Stimulated activated CD4-positive, alpha-beta T cell treated with anti-CD3 and anti-CD28 coated beads, Interleukin-2, amount 100 ng/mL, for 4 hours (primary cell): ENCODE measurements at places on chromosomes 5 and 9.
A peak's percentile ranks its signal among the peaks of the same experiment; 100 is the strongest.

DNA sequence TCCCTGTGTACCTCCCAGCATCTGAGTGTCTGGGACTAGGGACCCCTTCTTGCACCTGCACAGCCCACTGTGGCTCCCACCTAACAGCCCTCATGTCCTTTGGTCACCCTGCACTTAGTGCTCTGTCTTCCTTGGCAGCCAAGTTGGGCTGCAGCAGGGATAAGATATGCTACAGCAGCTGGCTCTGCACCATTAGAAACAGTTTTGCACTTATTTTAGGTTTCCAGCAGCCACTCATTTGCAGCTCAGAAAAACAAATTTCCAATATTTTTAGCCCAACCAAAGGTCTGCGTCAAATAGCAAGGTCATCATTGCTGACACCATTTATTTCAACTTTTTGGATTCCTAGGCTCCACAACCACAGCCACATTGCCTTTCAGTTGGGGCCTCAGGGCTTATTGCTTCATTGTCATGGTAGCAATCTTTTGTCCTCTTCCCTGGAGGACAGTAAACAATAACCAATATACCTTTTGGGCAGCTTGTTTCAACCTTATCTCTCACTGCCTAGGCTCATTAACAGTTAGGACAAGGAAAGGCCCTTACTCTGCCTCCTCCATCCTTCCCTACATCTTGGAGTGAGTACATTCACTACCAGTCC is 263.9 kb downstream of the COX7C start:
- no peak for DNase-seq

GRCh38 chr5:57416278-57416994 is 66.2 kb downstream of the ACTBL2 start:
- DNase-seq, result no peak

- no peak for DNase-seq
Observed at GRCh38 chr9:71368157-71368556, 246.7 kb upstream of the TRPM3 start.

GRCh38 chr9:5364294-5365024 is 24.8 kb upstream of the RLN1 start:
- DNase-seq, result no peak

- no peak for DNase-seq
Observed at GRCh38 chr9:122226142-122226757, 2.5 kb downstream of the LHX6 start.

DNA sequence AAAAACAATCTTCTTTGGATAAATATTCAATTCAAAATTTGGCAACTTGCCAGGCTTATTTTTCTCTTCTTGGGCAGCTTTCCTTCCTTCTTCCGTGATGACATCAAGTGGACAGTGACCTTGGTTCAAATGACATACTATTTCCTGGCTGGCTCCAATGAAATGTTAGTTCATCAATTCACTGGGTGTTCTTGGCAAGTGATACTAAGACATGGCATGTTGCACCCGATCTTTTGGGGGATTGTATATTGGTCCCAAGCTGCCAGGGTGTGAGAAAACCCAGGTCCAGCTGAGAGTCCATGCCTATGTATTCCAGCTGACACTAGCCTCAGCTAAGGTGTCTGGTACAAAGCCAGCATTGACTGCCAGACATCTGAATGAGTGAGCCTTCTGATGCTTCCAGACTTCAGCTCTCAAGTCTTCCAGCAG is 252.9 kb downstream of the MAT2B start:
- no peak for DNase-seq

- no peak for DNase-seq
Observed at GRCh38 chr9:97480174-97480573, 21.3 kb upstream of the TMOD1 start.

GRCh38 chr9:8760000-8760767 is 960.6 kb upstream of the DMAC1 start:
- no peak for DNase-seq

DNA sequence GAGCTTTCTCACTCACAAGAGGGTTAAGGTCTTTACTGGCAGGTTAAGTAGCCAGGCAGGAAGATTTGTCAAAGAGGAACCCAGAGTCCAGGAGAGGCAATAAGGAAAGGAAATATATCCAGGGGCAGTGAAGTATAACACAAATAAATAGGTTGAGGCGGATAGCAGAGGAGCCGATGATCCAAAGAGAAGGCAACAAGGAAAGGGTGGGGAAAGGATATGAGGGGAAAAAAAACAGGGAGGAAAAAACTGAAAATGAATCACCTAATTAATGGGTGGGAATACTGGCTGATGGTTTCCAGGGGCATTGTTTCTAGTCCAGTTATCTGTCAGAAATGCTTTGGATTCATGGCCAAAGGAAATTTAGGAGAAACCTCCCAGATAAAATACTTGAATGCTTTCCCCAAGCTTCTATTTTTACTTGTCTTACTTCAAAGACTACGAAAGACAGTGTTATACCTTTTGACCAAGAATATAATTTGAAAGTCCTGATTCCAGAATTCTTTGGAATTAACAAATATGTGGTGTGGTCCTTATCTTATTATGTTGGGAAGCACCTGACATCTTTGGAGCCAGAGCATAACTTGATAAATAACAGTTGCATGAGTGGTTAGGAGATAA is 146.5 kb downstream of the AOPEP start:
- no peak for DNase-seq

DNA sequence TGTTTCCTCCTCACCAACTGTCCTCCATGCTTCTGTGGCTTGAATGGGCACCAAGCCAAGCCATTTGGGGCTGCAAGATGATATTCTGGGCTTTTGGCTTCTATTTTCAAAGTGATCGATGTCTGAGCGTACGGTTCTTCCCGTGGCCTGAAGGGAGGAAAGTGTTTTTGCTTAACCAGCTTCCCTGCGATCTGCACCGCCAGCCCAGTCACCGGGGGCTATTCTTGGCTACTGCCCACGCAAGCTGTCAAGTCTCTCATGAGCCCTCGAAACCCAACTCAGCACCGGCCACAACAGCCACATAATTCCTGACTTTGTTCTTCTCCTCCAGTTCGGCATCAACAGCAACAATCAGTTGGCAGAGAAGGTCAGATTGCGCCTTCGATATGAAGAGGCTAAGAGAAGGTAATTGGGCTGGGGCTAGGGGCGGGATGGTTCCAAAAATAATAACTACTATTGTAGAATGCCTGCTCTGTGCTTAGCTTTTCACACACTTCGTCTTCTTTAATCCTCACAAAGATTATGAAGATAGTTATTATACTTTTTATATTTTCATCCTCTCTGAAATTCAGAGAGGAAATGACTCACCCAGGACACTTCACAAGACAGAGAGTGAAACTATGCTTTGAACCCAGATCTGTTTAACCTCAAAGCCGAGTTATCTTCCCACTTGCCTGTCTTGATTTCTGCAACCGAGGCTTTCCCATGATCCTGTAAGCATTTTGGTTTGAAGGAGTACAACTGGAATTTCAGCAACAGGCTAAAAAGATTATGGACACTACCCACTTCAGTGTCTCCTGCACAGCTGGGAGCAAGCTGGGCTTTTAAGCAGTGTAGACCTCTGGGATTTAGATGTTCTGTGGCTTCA is 76.4 kb upstream of the RARS1 start:
- DNase-seq, result no peak

DNA sequence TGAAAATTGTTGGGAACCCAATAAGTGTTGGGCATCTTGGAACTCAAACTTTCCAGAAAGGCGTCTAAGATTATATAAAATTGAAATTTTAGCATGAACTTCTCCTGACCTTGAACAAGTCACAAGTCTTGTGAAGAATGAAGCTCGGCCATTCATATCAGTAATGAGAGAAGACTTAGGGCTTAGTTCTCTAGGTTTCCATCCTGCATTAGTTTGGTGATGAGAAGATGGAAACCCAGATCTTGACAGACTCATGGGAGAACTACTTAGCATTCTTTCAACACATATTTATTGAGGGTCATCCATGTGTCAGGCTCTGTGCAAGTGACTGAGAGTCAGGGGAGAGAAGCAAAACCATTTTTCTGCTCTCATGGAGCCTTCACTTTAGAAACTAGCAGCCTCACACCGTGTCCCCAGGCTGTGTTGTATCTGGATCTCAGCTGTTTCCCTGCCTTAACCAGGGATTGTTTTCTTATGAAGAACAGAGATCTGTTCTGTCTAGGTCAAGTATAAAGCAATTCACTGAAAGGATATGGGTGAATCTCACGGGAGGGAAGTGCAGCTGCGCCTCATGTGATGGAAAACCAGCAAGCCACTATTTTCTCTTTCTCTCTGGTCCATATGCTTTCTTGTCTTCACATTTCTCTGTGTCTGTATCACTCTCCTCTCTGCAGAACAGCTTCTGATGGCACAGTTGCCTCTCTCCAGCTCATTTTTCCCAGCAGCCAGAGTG is 3.4 kb downstream of the GARNL3 start:
- DNase-seq, result no peak

DNA sequence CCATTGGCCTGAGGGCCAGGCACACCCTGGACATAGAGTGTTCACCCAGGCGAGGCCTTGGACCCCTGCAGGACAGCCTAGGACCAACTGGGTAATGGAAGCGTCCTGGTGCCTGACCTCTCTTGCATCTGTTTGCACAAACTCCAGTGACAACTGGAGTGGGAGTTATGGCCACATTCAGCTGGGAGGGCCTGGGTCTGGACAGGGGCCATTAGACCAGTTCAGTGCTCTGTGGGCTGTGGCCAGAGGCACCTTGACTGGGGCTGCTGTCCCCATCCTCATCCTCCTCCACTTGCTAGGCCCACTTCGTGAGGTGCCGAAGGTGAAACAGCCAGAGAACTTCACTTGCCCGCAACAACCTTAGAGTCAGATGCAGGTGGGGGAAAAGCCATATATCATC is 372.7 kb upstream of the IRX1 start:
- no peak for DNase-seq

- DNase-seq, result no peak
Observed at GRCh38 chr5:75044406-75044805, 8.0 kb downstream of the GCNT4 start.

DNA sequence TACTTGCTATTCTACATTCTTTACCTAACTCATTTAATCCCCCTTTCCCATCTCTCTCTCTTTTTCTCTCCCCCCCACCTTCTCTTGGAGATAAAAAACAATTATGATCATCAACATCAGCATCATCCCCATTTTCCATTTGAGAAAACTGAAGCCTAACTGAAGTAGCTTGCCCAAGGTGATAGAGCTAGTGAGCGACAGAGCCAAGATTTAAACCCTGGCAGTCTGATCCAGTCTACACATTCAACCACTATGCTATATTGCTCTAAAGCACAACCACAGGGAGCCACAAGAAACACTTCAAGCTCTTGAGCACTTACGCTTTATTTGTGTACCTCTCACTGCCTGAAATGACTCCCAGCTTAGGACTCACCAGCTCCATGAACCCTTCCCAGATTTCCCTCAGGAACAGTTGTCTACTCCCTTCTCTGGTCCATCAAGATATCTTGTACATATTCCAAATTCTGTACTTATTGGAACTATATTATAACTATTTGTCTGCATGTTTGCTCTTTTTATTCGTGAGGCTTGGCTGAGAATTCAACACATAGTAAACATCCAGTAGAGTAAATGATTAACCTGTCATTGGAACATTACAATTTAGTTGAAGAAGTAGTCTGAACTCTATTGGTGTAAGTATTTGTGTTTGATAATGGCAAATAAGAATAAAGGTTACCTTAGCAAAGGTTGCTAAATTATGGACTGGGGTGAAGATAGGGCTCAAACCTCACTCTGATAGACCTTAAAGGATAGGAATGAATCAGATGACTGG is 164.8 kb downstream of the EFNA5 start:
- DNase-seq, result no peak

DNA sequence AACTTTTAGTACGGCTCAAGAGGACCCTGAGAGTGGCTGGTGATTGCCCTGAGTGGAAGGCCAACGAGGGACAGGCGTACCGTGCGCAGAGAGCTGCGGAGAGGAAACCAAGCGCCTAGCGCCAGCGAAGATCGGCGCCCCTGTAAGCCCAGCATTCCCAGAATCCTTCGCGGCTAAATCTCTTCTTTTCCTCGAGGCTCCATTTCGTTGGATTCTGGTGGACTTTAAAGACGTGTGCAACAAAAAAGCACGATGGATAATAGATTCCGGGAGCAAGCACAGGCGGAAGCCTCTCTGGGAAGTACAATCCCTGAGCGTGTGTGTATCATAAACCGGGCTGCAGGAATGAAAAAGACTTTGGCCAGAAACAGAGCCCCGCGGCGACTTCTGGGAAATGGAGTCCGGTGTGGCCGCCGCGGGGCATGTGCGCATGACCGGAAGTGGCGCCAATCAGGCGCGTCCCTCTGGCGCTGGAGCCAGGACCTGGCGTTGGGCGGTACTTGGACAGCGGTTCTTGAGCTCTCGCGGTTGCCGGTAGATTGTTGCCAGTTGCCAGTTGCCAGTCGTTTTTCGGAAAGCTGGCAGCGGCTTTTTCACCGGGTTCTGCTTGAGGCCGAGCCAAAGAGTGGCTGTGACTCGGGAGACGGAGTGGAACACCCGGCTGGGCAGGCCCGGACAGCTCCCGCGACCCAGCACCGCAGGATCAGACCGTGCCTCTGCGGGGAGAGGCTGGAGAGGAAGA is at the start of gene ZNF79:
ZNF79 (plus strand) TSS at position 449 of the 742 bp plus-strand sequence. CDS start 406 bp downstream, outside the sequence.
- peak; percentile 82 for DNase-seq

GRCh38 chr9:18542837-18543405 is 69.0 kb downstream of the ADAMTSL1 start:
- no peak for DNase-seq

DNA sequence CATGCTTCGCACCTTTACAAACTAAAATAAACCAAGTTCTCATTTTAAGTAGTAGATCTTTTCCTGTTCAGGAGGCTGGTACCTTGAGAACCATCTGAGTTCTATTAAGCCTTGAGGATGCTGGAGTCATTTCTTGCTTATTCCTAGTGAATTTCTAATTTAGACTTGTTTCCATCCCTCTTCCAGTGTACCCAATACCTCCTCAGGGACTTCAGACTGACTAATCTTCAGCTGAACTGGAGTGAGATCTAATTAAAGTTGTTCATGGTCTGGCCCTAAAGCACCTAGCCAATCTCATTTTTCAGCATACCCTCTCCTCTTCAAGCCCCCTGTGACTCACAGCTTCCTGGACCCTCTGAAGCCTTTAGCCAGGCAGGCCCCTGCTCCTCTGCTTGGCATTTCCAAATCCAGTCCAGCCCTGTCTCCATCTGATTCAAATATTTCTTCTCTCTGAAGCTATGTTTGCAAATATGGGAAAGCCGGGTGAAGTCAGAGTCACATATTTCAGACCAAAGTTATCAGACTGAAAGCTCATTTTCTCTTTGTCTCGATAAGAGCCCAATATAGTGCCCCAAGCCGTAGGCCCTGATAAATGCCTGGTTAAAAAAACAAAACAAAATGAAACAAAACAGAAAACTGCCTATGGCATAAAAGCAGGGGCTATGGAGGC is 19.4 kb upstream of the TNFSF15 start:
- no peak for DNase-seq

DNA sequence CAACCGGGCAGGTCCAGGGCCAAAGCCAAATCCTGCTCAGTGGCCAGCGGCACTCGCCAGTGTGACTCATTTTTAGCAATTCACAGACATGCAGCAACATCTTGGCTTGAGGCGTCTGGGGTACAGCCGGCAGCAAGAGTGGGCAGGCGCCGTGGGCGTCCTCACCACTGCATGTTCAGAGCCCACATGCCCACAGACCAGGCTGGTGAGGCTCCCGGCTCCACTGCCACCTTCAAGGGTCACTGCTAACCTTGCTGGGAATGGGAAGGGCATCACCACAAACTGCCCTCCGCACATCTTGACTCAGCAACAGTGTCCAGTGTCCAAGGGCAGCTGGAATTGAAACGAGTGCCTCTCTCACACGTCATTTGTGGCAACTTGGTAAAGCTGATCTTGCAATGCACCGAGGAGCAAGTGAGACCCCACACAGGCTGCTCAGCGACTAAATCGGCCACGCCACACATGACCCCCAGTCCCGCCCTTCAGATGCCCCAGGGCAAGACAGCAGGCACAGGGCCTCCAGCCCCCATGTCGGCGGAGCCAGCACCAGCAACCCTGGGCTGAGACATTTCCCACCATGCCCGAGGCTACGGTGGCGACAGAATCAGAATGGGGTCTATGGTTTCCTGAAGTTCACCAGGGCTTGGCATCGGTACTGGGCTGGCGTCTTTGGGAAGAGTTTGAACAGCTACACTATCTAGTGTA is 140.3 kb downstream of the ROR2 start:
- no peak for DNase-seq
